ENCODE measurements at places on chromosomes 4 and X. TPM values are rescaled to one million over a fixed set of nuclear protein-coding genes. Genes with fewer than 3 reads are reported as not detected.

DNA sequence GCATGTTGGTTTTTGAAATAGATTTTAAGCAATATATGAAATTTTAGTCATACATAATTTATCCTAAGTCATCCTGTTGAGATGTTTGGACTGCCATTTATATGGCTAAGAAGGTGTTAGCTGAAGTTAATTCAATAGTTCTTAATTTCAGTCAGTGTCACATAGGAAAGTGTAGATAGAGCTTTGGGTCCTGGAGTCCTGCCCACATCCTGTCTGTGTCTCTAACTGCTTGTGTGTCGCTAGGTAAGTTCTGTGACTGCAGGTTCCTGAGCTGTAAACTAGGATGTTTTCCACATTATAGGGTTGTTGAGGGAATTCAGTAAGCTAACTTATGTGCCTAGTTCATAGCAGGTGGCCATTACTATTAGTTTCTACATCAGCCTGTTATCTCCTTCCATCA lies 20.7 kb downstream of the OFD1 start:
- no peak for DNase-seq

DNA sequence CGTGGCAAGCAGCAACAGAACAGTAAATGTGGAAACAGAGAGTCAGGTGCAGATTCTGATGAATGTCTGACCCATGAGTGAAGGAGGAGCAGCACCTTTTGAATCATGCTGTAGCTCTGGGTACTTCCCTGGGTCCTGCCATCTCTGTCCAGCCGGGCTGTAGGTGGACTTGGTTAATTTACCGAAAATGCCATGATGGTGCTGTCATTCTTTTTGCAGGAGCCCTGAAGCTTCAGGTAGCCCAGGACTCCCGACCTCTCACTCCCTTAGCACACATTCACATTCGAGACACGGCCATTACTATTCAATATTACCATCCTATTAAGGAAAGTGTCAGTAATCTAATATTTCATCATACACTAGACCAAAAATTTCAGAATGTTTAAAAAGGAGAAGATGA lies 320.9 kb downstream of the STK32B start:
- no peak for DNase-seq

DNA sequence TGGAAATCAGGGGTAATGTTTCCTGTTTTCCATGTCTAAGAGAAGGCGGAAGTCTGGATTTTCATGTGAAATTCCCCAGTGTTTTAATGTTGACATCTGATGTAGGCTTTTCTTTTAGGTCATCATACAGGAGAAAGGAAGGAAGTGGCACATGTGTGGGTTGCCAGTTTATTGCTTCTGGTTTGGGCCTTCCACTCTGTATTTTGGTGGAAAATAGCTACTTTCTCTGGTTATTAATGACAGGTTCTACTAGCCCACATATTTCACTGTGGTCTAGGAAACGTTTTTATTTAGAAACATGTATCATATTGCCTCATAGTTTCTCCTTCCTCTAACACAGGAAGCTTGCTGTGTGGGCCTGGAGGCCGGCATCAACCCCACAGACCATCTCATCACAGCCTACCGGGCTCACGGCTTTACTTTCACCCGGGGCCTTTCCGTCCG lies 7.2 kb downstream of the PDHA1 start:
- DNase-seq, result no peak

GRCh38 chr4:112219826-112220366 lies 11.7 kb upstream of the AP1AR start:
- DNase-seq, result no peak

- DNase-seq, result peak; percentile 80
Observed at GRCh38 chr4:169070071-169070894, 60.2 kb upstream of the CBR4 start.

- DNase-seq, result no peak
Observed at GRCh38 chrX:56757327-56757726, 28.3 kb downstream of the NBDY start.

DNA sequence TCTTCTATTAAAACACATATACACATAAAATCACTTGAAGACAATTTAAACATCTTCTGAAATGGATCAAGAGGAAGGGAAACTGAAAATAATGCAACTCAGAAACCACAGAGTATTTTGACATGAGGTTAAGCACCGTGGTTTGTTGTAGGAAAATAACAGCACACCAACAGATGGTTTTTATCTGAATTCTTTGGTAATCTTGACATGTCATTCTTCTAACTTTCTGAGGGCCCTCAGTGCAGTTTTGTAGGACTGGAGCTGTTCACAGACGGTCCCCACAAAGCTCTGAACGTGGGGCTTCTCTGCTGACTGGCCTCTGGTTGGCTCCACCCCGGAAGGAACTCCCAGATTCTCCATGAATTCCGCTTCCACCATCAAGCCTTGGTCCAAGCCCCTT lies 16.0 kb upstream of the TLR8 start:
- no peak for DNase-seq

Gene ARL9
- total RNA-seq, result 0.23 TPM

Gene STOX2
- 12.7 TPM for total RNA-seq

All from endodermal cell (in vitro differentiated cells).